ENCODE measurements at places on chromosomes 5 and 9. TPM values are rescaled to one million over a fixed set of nuclear protein-coding genes. Genes with fewer than 3 reads are reported as not detected.

Gene NR6A1
- total RNA-seq, result 0.52 TPM

Gene NR5A1
- not detected for total RNA-seq

Gene IFNA21
- not detected for total RNA-seq

Gene INSYN2B
- not detected for total RNA-seq

Gene SLC46A2
- total RNA-seq, result under 0.01 TPM

Gene TLX3
- total RNA-seq, result not detected

Gene NLN
- total RNA-seq, result 18.8 TPM

Gene TOR4A
- total RNA-seq, result 2.1 TPM

Gene NACC2
- 7.3 TPM for total RNA-seq

Gene CDKN2A
- not detected for total RNA-seq

Gene PCDHGA12
- 3.1 TPM for total RNA-seq

Gene PLPPR1
- 6.3 TPM for total RNA-seq

Gene MED10
- 6.3 TPM for total RNA-seq

Gene SPINK6
- total RNA-seq, result not detected

Gene IRGM
- total RNA-seq, result not detected

Gene DBH
- total RNA-seq, result not detected

Gene DOLK
- total RNA-seq, result 11.5 TPM

Gene GHR
- total RNA-seq, result 16.7 TPM

Gene CMYA5
- 93.9 TPM for total RNA-seq

Gene RARS1
- total RNA-seq, result 124 TPM

Gene LCN12
- not detected for total RNA-seq

Gene PDCD1LG2
- total RNA-seq, result 3.7 TPM

Gene SYNPO
- 6.3 TPM for total RNA-seq

Gene BARX1
- not detected for total RNA-seq

Gene CAMSAP1
- total RNA-seq, result 31.3 TPM

Gene KCNMB1
- total RNA-seq, result under 0.01 TPM

Gene BAAT
- total RNA-seq, result 0.52 TPM

Gene SHISAL2B
- not detected for total RNA-seq

Gene TAF11L5
- total RNA-seq, result not detected

Gene FOXD4
- 0.52 TPM for total RNA-seq

Gene LCN9
- total RNA-seq, result not detected

Gene OTP
- total RNA-seq, result not detected

Gene ACOT12
- 0.52 TPM for total RNA-seq

Gene BTNL8
- total RNA-seq, result not detected

Gene LAMC3
- 0.52 TPM for total RNA-seq

Gene HAPLN1
- total RNA-seq, result 1.6 TPM

Gene C5orf58
- not detected for total RNA-seq

Gene TAF1L
- not detected for total RNA-seq

Gene RNF183
- total RNA-seq, result not detected

Gene GRK6
- total RNA-seq, result 12.5 TPM

Gene FBXL7
- 3.7 TPM for total RNA-seq

All from skeletal muscle tissue (tissue), 5 donors.